ENCODE measurements at places on chromosomes 12 and 14. TPM values are rescaled to one million over a fixed set of nuclear protein-coding genes. Genes with fewer than 3 reads are reported as not detected.

TSPAN9 gene
- total RNA-seq = 35.2 TPM

GRCh38 chr14:33567023-33567728, 383.7 kb downstream of the EGLN3 start:
- no peak for DNase-seq

TNFAIP2 gene
- total RNA-seq = 139 TPM

C12orf54 gene
- not detected for total RNA-seq

- DNase-seq = no peak
These were observed 121.5 kb upstream of the CPM start for GRCh38 chr12:69054343-69055056.
